NCI-H1436 (cell line): ENCODE measurements at places on chromosomes 3 and 15.
A peak's percentile ranks its signal among the peaks of the same experiment; 100 is the strongest.

GRCh38 chr3:154241496-154241895 lies 82.8 kb downstream of the DHX36 start:
- no peak for DNase-seq

DNA sequence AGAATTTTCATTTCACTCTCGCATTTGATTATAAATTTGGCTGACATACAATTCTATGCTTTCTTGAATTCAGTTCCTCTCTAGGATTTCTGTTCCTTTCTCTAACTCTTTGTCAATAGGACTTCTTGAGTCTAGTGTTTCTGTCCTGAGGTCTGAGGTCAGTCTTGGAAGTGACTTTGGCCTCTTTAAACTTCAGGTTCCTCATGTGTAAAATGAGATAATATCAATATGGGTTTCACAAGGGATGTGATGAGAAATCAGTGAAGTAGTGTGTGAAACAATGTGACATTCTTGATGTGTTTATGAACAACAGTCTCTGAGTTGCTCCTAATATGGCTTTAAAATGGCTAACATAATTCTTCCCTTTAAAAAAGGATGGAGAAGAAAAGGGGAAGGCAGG lies 92.2 kb downstream of the SV2B start:
- DNase-seq = no peak

DNA sequence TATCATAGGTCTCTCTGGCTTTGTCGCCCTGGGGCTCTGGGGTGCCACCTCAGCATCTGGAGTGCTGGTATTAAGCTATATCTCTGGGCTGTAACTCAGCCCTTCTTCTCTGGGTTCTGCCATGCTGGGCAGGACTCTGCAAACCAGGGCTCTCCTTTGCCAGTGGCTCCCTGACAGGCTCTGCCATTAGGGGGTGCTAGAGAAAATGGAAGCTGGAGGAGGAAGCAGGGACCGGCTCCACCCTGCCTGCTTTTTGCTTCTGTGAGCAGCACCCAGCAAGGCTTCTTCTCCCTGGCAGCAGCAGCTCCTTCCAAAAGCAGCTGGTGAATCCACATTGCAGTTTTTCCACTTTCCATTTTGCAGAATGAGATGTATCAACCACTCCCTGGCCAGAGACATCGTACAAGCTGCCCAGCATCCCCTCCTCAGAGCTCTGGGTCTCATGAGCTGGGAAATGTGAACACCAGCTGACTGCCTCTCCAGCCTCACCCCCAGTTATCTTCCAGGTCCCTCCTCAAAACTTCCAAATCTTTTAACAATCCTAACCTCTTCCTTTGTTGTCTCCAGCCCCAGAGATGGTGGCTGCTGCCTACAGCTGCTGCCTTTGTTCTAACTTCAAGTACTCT lies 165.0 kb downstream of the ABHD5 start:
- DNase-seq = peak; percentile 0

DNA sequence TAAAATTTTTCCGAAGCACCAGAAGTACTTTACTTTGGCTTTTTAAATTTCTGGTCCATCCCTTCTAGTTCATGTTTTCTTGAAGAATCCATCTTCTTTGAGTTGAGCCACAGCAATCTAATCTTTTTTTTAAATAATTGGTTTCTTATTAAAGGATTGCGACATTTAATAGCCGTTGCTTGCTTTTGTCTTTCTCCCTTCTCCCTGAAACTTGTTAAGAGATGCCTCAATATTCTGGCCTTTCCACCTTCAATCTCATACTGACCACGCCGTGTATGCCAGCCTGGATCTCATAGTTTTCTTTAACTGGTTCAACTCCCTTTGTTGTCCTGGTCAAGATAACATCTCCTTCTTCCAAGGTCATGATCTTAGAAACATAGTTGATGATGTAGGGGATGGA lies 18.4 kb upstream of the RPLP1 start:
- no peak for DNase-seq

DNA sequence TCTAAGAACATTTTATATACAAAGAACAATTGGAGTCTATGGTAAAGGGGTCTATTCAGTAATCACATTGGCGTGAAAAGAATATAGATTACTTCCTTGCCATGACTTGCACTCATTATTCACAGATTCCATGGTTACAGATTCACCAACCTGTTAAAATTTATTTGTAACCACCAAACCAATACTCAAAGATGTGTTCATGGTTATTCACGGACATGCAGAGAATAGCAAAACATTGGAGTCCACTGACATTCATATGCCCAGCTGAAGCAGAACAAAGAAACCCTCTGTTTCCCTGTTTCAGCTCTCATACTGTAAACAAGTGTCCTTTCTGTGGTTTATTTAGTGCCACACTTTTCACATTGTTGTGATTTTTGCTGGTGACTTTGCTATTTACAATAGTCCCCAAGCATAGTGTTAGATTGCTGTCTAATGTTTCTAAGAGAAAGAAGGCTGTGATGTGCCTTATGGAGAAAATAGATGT lies 185.8 kb upstream of the TTC14 start:
- DNase-seq = no peak

GRCh38 chr3:48502121-48502520 lies 1.9 kb downstream of the SHISA5 start:
- no peak for DNase-seq

- DNase-seq = no peak
Measured at GRCh38 chr3:101950510-101950909, 101.2 kb downstream of the NFKBIZ start.

GRCh38 chr15:97071668-97072067 lies 741.2 kb downstream of the NR2F2 start:
- no peak for DNase-seq

DNA sequence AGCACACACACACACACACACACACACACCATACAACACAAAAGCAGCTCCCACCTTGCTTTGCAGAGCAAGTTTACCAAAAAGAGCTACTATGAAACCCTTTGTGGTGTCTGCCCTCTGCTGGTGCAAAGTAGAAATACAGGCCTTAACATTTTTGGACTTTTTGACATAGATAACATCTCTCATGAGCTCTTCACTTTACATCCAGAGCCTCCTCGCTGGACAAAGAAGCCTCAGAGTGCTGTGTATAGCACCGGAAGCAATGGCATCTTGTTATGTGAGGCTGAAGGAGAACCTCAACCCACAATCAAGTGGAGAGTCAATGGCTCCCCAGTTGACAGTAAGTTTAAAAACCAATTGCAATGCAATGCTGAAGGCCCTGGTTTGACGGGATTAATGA lies 157.9 kb downstream of the CHL1 start:
- DNase-seq = peak; percentile 42

- no peak for DNase-seq
Measured at GRCh38 chr3:17038900-17039553, 154.3 kb downstream of the PLCL2 start.

- DNase-seq = no peak
Measured at GRCh38 chr3:78569804-78570203, 1198.0 kb downstream of the ROBO1 start.

DNA sequence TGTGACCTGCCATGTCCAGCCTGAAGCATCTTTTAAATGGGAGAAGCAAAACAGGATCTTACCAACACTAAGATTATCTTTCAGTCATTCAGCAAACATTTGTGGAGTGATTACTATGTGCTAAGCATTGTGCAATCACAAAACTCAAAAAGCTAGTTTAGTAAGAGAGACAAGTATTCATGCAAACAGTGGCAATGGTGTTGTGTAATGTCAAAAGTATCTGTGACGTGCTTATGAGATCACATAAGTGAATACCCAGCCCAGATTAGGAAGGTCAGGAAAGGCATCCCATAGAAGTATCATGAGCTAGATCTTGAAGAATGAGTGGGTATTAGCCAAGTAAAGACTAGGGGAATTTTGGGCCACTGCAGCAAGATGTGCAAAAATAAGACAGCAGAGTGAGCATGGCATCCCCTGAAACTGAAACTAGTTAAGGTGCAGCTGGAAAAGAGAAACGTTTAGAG lies 32.1 kb downstream of the SEC62 start:
- DNase-seq = no peak

GRCh38 chr15:69836526-69837230 lies 261.0 kb downstream of the TLE3 start:
- no peak for DNase-seq

- no peak for DNase-seq
Measured at GRCh38 chr3:79497447-79498111, 270.2 kb downstream of the ROBO1 start.

GRCh38 chr3:182671541-182671940 lies 121.8 kb upstream of the ATP11B start:
- DNase-seq = no peak

GRCh38 chr3:41324156-41324475 lies 124.8 kb downstream of the CTNNB1 start:
- DNase-seq = no peak

DNA sequence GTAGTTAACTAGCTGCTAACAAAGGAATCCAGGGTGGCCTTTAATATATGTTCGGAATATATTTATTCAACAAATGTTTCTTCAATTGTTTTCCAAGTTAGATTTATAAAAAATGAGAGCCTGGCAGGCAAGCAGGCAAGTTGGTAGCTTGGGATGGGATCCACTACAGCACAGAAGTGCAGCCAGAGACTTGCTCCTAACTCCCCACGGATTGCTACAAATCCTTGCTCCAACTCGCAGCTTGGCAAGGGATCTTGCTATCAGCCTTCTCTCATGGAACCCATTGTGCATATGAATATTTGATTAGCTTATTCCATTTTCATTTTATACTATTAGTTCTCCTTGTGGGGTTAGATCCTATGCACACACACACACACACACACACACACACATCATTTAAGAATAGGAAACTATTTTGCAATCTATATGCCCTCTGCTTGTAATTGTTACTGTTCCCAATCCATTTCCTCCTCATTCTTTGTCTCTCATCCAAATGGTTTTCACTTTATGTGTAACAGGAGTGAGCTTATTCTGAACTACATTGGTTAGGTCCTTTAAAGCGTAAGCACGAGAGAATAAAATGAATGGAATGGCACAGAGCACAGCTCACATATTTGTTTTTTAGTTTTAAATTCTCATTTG lies 505.6 kb downstream of the LPP start:
- DNase-seq = no peak

DNA sequence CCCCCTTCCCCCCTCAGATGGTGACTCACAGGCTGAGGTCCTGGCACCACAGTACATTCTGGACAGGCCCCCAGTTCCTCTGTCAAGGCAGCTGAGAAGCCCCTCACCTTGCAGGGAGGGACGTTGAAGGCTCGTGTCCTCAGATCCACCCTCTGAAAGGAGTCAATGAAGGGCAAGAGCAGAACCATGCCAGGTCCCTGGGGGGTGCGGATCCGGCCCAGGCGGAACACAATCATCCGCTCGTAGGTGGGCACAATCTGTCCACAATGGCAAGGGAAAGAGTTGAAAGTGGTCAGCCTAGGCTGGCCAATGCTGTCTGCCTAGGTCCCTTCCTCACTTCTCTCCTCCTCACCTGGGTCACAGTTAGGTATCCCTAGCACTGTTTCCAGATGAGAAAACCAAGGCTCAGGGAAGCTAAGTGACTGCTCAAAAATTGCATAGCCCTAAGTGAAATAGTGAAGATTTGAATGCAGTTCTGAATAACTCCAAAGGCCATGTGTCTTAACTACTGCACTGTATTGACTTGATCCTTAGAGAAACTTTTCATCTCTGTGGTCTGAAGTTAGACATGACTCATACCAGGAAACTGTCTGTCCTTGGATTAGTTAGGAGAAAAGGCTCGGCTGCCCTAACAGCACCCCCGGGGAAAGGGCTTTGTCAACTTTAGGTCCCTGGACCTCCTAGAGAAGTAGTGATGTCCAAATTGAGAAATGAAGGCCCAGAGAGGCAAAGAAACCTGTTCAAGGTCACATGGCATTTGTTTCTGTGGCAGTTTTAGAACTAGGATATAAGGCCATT lies 2.9 kb downstream of the STOML1 start:
- DNase-seq = no peak

- DNase-seq = no peak
Measured at GRCh38 chr3:195397524-195397923, 45.3 kb downstream of the ACAP2 start.

DNA sequence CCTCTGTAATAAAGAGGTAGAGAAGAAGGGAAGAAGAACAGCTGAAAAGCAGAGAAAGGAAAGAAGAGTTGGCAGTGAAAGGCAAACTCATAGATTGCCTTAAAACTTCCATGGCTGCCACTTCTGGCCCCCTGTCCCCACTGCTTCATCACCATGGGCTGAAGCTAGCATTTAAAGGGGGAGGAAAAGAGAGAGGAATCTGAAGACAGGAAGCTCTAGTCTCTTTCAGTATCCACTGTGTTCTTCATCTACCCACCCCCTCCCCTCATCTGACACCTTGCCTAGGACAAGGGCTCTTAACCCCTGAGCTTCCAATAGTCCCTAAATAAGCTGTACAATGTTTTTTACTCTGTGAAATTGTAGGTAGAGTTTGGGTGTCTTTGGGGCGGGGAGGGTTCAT lies 60.6 kb downstream of the ALCAM start:
- no peak for DNase-seq

DNA sequence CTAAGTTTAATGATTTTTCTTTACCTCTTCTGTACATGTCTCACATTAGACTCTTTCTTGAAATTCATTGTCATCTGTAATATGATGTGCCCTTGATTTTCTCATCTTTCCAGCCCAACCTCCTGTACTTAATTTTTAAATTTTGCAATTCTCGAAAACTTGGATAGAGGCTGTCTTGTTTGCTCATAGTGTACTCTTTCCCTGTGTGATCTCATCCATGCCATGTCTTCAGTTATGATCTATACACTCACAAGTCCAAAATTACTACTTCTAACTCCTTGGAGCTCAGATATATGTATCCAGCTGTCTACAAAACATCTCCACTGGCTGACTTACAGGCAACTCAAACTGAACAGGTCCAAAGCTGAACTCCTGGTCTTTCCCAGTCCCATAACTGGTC lies 42.2 kb downstream of the CD200 start:
- no peak for DNase-seq

GRCh38 chr15:60396560-60396957 lies 1.2 kb downstream of the ANXA2 start:
- no peak for DNase-seq

- no peak for DNase-seq
Measured at GRCh38 chr3:155846119-155846518, 8.1 kb downstream of the SLC33A1 start.

GRCh38 chr15:88913017-88913849 lies at the start of gene MFGE8:
Gene MFGE8, minus strand, starts transcription at chr15:88913379. Its CDS starts 60 bp downstream, at chr15:88913319.
- peak; percentile 48 for DNase-seq

DNA sequence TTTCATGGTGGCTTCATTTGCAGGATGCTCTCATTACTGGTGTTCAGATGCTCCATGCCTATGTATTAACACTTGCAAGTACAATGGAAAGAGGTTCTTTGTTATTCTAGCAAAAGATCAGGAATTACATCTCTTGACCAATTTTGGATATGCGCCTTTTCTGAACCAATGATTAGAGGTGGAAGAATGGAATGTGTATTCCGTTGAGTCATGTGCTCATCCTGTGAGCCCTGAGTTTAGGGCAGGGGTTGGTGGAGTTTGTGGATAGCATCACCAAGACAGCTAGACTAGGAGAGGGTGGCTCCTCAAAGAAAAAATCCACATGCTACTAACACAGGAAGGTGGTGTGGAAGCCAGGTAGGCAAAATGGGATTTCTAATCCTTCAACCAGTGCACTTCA lies 80.7 kb upstream of the SLC25A26 start:
- DNase-seq = no peak
